ENCODE measurements at places on chromosomes 7 and 10.
A peak's percentile ranks its signal among the peaks of the same experiment; 100 is the strongest.

DNA sequence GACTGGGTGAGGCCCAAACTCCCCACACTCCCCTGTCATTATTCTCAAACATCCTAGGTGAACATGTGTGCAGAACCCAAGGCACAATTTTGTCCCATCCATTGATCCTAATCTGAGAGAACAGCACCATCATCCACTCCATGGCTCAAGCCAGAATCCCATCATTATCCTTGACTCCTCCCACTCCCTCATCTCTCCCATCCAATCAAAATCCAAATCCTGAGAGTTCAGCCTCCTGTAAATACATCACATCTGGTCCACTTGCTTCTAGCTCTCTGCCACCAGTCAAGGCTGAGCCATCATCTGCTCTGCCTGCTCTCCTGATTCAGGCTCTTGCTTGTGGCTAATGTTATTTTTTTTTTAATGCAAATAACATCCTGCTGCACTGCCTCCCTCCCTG, 75.9 kb upstream of the SLF2 start:
- no peak for DNase-seq

- DNase-seq = no peak
Observed at GRCh38 chr10:47058961-47059391, 147.7 kb downstream of the PTPN20 start.

DNA sequence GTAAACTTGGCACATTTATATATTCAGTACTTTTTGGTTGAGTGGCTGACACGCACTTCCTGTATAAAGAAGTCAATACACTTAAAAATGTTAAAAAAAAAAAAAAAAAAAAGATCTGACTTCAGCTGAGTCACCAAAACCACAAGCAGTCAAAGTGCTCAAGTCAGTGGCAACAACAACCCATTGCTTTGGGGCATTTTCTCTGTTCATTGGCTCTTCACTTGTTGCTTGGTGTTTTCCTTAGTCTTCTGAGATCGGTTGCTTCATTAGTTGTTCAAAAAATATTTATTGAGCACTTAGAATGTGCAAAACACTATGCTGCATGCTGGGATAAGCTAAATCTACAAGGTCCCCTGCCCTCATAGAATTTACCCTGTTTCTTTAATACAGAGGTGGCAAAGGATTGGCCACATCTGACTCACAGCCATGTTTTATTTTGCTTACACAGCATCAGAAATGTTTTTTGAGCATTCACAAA, 63.7 kb downstream of the ZNRF2 start:
- DNase-seq = peak; percentile 76

DNA sequence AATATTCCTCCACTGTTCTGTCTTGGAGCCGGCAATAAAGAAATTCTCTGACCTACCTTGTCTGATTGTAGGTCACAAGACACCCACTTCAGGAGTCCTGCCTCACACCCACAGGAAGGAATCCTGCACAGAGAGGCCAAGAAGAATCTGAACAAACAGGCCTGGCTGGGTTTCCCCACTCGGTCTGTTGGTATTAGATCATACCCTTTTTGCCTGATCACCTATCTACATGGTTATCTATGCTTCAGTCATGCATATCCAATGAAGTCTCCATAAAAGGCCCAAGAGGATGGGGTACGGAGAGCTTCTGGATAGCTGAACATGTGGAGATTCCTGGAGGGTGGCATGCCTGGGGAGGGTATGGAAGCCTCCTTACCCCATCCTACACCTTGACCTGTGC, 12.3 kb downstream of the OGDH start:
- DNase-seq = peak; percentile 69

DNA sequence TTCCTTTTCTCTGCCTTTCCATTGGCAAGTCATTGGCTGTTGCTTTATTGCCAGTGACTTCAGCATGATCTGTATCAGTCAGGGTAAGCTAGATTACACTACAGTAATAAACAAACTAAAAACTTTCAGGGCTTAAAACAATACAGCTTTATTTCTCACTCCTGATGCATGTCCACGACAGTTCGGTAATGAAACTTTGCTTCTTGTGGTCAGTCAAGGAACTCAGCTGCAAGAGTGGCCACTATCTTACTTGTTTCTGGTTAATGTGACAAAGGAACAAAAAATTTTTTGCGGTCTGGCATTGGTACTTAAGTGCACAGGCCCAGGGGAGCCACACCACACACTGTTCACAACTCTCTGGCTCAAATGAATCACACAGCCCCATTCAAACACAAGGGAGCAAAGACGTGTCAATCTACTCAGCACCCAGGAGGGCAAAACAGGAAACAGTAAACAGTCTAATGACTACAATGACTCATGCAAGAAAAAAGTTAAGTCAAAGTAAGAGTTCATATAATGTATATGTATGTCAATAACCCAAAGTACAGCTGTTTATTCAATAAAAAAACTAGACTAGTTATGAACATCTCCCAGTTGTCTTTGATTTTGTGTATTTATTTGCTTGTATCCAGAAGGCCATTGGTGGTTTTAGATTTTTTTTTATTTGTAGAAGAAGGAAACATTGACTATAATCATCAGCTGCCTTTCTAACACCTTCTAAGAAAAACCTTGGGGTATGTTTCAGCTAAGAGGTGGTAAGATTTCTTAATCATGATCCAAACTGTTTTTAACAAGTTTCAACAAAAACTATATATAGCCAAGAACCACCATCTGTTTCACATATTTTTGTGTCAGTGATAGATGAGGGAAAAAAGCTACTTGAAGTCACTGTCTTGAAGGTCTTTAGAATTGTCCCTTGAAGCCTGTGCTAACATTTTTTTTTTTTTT, 134.4 kb upstream of the FAM3C start:
- DNase-seq = peak; percentile 99

GRCh38 chr7:135372222-135372621, 137.7 kb downstream of the CNOT4 start:
- DNase-seq = no peak

- no peak for DNase-seq
Observed at GRCh38 chr7:143437578-143437977, 5.7 kb upstream of the TAS2R60 start.

- no peak for DNase-seq
Observed at GRCh38 chr10:131926253-131926652, 25.4 kb downstream of the PPP2R2D start.

DNA sequence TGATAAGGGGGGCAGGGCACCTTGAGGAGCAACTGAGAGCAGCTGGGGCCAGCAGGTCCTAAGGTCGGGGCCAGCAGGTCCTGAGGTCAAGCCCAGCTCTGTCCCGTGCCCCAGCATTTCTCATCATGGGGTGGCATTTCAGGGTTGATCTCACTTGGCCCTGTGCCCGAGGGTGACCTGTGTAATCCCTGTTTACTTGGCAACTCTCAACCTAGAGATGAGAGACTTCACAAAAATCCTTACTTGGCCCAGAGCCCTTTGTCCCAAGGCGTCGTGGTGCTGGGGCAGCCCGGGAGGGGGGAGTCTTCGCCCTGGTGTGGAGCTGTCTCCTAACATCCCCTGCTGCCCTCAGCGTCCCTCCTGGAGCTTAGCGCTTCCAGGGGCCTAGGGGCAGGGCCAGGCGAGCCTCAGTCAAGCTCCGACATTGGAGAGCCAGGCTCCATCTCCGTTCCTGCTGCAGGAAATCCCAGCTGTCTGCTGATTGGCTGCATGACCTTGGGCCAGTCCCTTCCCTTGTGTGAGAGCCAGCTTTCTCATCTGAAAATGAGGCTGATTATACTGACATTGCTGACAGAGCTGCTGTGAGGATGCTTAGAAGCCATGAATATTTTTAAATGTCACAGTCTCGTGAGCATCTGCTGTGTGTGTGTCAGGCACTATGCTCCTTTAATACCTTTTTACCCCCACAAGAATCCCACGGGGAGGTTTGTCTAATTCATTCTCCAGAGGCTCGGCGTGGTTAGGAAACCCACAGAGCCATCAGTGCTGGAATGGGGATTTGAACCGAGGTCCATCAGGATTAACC, 94.3 kb downstream of the ZMIZ1 start:
- no peak for DNase-seq

GRCh38 chr7:35658606-35659201, 36.2 kb downstream of the HERPUD2 start:
- no peak for DNase-seq

DNA sequence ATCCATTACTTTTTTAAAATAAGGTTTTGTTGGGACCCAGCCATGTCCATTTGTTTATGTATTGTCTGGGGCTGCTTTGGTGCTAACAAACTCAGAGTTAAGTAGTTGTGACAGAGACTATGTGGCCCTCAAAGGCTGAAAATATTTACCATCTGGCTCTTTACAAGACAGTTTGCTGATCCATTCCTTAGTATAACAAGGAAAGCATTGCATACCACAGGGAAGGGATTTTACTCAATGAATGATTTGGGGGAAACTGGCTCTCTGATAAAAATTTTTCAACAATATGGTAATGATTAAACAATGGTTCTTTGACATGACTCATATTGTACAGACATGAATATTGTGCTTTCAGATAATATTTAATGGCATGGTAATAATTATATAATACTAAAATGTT, 738.1 kb downstream of the KCNMA1 start:
- no peak for DNase-seq

- DNase-seq = no peak
Observed at GRCh38 chr7:86966916-86967315, 92.5 kb downstream of the ELAPOR2 start.

Data from epithelial cell of prostate (primary cell).